ENCODE measurements at places on chromosomes 1 and 21.

DNA sequence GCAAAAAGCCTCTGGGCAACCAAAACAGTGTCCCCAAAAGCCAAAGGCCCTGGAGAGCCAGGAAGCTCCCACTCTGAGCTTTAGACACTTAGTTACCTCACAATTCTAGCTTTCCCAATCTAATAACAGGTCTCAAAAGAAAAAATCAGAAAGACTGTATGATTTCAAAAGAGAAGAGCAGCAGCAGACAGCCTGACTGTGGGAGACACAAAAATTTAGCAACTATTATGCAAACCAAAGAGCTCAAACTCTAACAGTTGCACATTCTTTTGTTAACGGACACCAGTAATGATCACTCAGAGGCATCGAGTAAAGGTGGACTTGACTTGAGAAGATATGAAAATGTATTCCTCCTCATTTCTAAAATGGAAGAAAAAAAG, 160.1 kb downstream of the SLC45A1 start:
- DNase-seq = no peak

DNA sequence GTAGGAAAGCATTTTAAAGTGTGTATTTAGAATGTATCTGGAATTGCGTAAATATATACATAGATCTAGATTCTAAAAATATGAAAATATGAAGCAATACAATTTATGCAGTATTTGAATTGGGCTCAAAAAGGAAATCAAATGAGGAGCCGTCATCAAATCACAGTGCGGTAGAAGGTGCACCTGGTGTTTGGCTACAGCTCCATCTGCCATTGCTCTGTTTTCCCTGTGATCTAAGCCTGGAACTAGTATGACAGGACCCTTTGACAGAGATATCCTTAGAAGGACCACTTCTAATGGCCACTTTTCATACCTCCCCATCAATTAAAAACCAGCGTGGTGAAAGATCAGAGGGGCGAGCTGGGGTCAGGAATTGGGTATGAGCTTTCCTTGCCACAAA, 202.6 kb downstream of the NFIA start:
- DNase-seq = peak; percentile 17

- no peak for DNase-seq
Observed at GRCh38 chr1:151536499-151536898, 3.6 kb upstream of the TUFT1 start.

GRCh38 chr1:21882721-21883415, 54.2 kb downstream of the HSPG2 start:
- DNase-seq = no peak

DNA sequence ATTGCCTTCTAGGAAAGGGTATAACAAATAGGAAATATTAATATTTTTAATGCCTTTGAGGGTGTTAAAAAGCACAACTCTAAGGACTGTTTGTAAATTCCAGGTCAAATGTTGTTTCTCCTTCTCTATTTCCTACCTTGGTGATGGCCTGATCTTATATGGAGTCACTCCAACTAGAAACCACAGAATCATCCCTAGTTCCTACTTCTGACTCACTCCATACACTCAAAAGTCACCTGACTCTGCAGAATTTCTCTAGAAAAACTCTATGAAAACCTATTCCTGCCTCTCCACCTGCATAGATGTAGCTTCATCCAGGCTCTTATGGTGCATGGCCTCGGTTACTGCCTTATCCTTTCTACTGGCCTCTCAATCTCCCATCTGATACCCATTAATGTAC, 14.5 kb downstream of the RGS4 start:
- no peak for DNase-seq

DNA sequence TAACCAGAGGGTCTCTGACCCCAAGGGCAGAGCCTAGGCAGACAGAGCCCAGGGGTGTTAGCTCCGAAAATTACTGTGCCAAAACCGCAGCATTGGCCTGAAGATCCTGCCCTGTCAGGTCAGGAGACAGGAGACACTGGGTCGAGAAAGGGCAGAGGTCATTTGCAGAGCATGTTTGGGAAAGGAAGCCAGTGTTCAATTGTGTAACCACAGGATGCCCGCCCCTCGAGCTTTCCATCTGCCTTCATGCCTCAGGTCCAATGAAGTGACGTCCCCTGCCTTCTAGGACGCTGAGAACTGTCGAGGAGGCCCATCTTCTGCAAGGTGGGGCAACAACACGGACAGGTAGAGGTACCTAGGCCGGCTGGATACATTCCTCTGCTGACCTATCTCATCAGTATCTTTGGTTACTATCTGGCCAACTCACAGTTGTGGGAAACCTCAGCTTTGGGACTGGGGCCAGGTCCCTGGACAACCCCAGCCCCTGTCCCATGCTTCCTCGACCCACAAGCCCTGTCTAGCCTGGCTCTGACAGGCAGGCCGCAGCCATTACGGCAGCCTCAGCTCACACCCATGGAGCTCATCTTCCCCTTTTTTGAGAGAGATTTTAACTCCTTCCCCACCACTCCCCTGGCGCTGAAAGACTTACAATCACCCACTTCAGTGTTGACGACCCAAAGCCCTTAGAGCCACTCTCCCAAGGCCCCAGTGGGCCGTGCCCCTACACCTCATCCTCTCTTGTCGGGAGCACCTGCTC, 1.3 kb downstream of the ARL8A start:
- no peak for DNase-seq

- DNase-seq = no peak
Observed at GRCh38 chr1:80896781-80897356, 903.9 kb upstream of the ADGRL2 start.

- no peak for DNase-seq
Observed at GRCh38 chr1:89407360-89407759, 43.5 kb downstream of the GBP6 start.

DNA sequence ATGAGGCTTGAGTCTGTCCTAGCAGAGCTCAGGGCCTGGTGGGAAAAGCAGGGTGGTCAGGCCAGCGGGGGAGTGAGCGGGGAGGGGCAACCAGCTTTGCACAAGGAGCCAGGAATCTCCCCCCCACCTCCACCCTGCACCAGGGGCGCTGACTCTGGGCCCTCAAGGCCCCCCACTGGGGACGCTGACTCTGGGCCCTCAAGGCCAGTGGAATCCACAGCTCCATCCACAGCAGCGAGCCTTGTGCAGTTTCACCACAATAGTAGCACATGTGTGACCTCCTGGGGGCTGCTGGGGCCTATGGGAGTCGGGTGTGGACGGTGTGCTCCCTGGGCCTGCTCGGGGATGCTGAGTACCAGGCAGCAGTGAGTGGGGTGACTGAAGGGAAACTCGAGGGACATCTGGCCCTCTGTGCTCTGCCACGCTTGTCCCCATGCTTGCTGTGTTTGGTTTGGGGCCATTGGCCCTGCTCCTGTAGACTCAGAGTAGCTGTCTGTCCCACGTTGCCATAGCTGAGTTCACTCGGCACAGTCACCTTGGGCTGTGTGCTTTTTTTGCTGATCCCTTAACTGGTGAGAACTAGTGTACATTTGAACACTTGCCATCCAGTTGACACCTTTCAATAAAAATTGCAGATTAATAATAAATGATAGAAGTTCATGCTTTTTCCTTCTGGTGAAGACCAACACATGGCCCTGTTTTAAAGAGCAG, 89.2 kb downstream of the ADARB1 start:
- DNase-seq = no peak

GRCh38 chr1:47835409-47835808, 161.8 kb downstream of the TRABD2B start:
- no peak for DNase-seq

DNA sequence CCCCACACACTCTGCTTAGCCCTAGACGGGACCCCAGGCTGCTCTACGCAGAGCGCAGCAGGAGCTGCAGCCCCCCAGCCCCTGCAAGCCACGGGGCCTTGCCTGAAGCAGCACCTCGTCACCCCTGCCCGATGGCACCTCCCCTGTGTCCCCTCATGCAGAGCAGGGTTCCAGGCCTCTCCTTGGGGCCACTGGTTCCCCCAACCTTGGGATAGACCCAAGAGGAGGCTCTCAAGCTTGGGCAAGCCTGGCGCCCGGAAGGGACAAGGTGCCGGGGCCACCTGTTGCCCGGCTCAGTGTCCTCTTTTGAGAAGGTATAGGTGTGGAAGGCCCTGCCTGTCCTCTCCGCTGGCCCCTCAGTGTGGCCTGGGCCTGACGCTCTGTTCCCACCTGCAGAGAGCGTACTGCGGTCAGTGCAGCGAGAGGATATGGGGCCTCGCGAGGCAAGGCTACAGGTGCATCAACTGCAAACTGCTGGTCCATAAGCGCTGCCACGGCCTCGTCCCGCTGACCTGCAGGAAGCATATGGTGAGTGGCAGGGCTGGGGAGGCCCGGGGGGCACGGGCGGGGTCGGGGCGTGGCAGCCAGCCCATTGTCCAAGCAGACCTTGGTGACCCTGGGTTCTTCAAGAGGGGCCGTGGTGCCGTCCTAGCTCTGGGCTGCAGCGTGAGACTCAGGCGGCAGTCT, 50.6 kb downstream of the FAAP20 start:
- no peak for DNase-seq

- no peak for DNase-seq
Observed at GRCh38 chr21:43328958-43329691, 97.8 kb downstream of the SIK1 start.

DNA sequence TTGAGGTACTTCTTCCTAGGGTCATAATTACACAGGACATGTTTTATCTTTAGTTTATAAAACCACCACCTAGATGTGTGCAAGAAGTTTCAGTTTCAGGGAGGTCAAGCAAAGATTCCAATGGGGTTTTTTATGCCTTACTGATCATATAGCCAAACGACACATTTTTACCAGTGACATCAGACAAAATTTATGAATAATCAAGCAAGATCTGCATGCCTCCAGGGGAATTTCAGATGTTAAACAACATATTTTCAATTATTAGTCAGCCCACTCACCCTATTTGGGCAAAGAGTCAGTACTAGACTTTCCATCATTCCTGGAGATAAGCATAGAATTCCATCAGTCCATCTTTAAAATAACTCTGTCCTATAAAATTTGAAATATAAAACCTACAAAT, 867.4 kb downstream of the KCNT2 start:
- no peak for DNase-seq

GRCh38 chr21:17693801-17694200, 81.1 kb upstream of the BTG3 start:
- DNase-seq = no peak

DNA sequence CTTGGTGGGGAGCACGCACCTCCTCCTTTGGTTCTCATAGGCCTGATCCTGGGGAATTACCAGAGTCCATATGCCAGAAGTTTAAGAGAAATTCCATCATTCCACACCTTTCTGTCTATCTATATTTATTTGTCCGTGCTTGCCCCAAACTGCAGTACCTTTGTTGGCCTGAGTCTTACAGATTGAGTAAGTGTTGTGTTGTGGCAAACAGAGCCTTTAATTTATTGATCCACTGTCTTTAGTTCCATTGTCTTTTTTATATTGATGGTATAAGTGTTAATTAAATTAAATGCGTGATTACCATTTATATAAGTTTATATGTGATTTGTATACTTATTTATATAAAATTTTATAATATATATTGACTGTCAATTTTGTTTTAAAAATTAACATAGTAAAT, 4.9 kb downstream of the SH3BGR start:
- no peak for DNase-seq

- no peak for DNase-seq
Observed at GRCh38 chr1:21704145-21704544, 35.0 kb upstream of the RAP1GAP start.

DNA sequence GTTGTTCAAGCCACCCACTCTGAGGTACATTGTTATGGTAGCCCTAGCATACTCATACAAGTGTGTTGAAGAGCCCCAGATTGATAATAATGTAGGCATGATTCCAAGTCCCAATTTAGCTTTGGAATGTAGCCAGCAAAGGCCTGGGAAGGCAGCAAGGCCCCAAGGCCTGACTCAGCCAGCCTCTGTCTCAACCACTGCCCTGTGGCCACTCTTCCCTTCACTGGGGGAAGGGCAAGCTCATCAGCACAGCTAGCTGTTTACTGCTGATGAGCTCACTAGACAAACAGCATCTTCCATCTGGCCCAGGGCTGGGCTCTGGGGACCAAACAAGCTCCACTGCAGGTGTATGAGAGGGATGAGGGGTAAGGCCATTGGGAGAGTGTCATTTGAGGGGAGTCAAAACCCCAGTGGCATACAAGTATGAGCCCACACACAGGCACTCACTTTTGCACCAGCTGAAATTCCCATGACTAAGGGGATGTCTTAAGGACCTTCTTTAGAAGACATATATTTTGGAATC, 2.2 kb upstream of the IRF6 start:
- DNase-seq = peak; percentile 46

GRCh38 chr1:67700692-67701410, 15.8 kb downstream of the GADD45A start:
- DNase-seq = no peak

Measured in NCI-H1694 (cell line).